ENCODE measurements at places on chromosomes 1 and 21. TPM values are rescaled to one million over a fixed set of nuclear protein-coding genes. Genes with fewer than 3 reads are reported as not detected.

The AVPR1B gene
- total RNA-seq, result not detected

The PLA2G2D gene
- total RNA-seq, result not detected

The GPR3 gene
- 0.71 TPM for total RNA-seq

The IGSF21 gene
- 4.5 TPM for total RNA-seq

The S100A3 gene
- not detected for total RNA-seq

The CFHR3 gene
- 0.94 TPM for total RNA-seq

The CD1E gene
- not detected for total RNA-seq

The PDE9A gene
- 32.6 TPM for total RNA-seq

The SLAMF9 gene
- total RNA-seq, result 0.80 TPM

The TLR5 gene
- 16.4 TPM for total RNA-seq

The FCER1A gene
- 3.5 TPM for total RNA-seq

The MOB3C gene
- 25.8 TPM for total RNA-seq

The HSD3B1 gene
- total RNA-seq, result not detected

The LMOD1 gene
- total RNA-seq, result 41.6 TPM

The LRRC8B gene
- 21.9 TPM for total RNA-seq

The FNDC10 gene
- total RNA-seq, result 2.4 TPM

The FCRL5 gene
- total RNA-seq, result 0.36 TPM

The CCDC27 gene
- total RNA-seq, result not detected

The NKAIN1 gene
- total RNA-seq, result 0.13 TPM

The TOMM20 gene
- total RNA-seq, result 97.5 TPM

The NR5A2 gene
- total RNA-seq, result 6.9 TPM

The VN1R5 gene
- total RNA-seq, result not detected

The ITLN2 gene
- total RNA-seq, result not detected

The PLA2G2F gene
- not detected for total RNA-seq

The TFAP2E gene
- total RNA-seq, result 3.4 TPM

The LCE3D gene
- not detected for total RNA-seq

The LCE1A gene
- total RNA-seq, result not detected

The MAST2 gene
- 55.0 TPM for total RNA-seq

The SEMA4A gene
- total RNA-seq, result 8.4 TPM

The GNG4 gene
- total RNA-seq, result 4.0 TPM

The HPCAL4 gene
- not detected for total RNA-seq

The CD5L gene
- total RNA-seq, result 0.27 TPM
